ENCODE measurements at places on chromosomes 7 and 10.

GRCh38 chr7:133165001-133165400 is 83.1 kb upstream of the CHCHD3 start:
- no peak for DNase-seq

- no peak for DNase-seq
Observed at GRCh38 chr7:110139056-110139455, 951.9 kb upstream of the LRRN3 start.

DNA sequence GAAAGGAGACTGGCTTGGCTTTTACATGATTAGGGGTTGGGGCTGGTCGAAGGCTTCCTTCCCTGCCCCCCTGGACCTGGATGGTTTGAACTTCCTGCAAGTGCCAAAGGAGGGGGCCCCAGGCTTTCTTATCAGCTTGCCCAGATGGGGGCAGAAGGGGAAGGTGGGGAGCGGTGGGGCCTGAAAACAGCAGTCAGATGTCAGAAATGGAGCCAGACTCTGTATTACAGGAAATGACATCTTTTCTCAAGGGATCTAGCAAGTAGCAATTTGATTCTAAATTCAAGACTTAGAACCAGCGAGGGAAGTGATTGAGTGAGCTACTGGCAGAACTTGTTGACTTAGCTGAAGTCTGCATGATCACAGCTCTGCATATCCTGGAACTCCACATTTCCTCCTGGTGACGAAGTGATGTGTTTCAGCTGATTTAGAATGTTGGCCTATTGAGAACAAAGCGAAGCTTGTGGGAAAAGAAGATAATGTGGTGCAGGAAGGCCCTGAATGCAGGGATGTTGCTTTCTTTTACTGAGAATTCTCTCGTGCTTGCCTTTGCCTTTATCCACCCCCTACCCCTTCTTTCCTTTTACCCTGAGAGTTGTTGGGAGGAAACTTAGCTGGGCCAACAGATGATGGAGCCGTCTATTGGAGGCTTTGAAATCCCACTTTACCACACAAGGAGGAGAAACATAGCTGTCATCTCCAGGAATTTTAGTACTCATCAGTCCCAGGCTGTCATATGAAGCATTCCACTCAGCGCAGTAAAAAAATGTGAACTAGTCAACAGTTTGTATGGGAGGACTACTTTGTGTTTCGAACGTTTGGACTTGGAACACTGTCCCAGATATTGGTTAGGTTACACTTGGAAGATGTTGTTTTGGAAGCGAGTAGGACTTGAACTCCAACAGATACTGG is 43.2 kb downstream of the CCNY start:
- DNase-seq, result no peak

DNA sequence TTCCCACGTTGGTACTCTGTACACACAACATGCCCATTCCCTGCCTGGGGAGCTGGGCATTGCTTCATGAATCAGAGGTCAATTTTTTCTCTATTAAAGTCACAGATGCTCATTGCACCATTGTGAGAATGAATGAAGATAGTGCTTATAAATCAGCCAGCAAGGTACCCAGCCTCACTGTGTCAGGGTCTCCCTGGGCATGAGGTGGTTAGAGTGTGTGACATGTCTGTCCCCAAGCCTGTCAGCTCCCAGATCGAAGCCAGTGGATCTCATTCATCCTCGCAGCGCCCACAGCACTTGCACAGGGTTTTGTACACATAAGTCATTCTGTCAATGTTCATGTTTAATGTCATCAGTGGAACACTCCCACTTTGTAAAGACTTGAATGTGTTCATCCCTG is 126.8 kb downstream of the EGFR start:
- DNase-seq, result no peak

GRCh38 chr10:104254493-104255310 is at the start of gene GSTO1:
TSS of gene GSTO1 (plus strand) at chr10:104254892. CDS start at chr10:104254929, 37 bp downstream.
- DNase-seq, result no peak

- DNase-seq, result no peak
Observed at GRCh38 chr10:114824391-114824790, 2.8 kb downstream of the FHIP2A start.

GRCh38 chr10:119139464-119140067 is 25.9 kb downstream of the SFXN4 start:
- DNase-seq, result no peak

DNA sequence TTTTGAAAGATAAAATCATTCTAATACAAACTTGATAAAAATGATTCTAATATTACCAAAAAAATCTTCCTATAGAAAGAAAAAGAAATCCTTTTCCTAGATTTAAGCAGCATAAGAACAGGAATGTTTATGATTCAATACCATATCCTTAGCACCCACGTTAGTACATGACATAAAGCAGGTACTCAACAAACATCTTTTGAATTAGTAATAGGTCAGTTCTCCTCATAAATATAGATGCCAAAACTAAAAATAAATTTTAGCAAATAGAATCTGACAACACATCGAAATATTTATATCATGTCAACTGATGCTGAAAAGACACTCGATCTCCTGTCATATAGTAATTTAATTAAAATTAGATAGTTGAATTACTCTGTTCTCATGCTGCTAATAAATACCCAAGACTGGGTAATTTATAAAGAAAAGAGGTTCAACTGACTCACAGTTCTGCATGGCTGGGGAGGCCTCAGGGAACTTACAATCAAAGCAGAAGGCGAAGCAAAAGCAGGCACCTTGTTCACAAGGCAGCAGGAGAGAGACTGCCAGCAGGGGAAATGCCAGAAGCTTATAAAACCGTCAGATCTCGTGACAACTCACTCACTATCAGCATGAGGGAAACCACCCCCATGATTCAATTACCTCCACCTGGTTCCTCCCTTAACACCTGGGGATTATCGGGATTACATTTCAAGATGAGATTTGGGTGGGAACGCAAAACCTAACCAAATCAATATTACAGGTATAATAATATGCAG is 191.8 kb downstream of the HTR7 start:
- DNase-seq, result no peak

DNA sequence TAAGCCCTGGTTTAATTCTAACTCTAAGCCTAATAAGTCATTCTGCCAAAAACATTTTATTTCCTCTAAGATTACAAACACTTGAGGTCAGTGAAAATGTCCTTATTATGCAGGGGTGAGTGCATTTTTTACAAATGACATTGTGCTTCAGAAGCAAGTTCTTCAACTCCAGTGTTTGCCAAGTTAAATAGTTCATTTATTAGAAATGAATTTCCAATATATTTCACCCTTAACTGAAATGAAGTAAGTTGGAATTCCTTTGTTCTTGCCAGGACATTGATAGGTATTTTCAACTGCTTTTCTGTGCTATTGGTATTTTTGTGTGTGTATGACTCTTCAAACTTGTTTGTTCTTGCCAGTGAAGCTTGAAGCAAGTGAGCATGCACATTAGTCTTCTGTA is 89.5 kb upstream of the CCDC6 start:
- DNase-seq, result no peak

- no peak for DNase-seq
Observed at GRCh38 chr10:12656518-12657142, 307.3 kb downstream of the CAMK1D start.

- no peak for DNase-seq
Observed at GRCh38 chr10:104247513-104248146, 7.1 kb upstream of the GSTO1 start.

DNA sequence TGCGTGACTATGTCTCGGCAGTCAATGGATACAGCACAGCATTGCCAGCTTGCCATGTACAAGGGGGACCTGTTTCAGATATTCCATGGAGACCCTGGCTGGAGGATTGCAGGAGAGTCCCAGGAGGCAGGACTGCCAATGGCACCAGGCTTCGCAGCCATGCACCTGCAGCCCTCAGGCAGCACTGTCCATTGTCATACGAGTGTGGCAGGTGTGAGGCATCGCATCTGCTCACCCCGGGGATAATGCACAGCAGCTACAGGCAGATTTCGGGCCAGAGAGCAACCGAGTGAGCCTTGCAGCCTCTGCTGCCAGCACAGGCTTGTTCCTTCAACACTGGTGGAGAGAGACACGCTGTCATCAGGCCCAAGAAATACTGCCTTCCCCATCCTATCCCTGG is 415.1 kb downstream of the PAXIP1 start:
- peak; percentile 24 for DNase-seq

DNA sequence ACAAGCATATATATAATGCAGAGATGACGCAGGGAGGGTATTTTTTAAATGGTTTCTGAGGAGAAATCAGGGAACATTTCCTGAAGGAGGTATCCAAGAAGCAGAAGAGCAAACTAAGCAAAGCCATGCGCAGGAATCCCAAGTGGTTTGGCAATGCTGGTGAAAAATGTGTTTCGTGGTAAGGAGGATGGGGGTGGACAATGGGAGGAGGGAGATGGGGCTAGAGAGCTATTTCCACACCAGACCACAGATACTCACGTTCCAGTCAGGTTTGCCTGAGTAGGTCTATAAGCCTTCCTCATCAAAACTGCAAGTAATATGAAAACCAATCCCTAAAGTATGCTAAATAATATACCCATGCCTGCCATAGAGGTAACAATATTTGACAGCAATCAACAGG is 223.7 kb upstream of the MKLN1 start:
- DNase-seq, result no peak

DNA sequence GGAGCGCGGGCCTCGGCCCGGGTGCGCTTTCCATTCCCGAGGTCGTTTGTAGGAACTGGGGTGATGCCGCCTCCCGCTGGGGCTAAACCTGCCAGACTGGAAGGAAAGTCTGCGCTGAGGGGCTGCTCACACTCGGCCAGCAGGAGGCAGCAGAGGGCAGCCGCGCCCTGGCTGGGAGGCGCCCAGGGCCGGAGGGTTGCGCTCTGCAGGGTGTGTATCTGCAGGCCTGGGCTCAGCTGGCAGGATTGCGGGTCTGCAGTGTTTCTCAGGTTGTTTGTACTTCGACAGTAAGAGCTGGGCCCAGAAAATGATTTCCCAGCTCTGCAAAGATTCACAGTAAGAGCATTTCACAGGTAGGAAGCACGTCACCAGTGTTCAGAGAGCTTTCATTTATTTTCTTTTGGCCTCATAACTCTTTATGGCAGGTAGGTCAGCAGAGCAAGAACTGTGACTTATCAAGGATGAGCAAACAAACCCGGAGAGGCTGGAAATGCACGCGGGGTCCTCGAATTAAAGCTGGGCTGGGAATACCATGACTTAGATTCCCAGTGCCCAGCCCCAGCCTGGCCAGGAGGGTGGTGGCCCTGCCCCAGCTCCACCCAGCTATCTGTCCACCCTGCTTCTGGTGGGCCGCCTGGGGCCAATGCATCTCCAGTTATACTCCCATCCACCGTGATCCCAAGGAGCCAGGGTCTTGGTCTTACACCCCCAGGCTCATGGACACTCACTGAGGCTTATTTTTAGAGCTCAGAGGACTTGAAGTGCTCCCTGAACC is 15.2 kb upstream of the PPP2R2D start:
- DNase-seq, result no peak

- no peak for DNase-seq
Observed at GRCh38 chr7:149459540-149460452, 1.1 kb downstream of the ZNF777 start.

- peak; percentile 20 for DNase-seq
Observed at GRCh38 chr7:108109221-108109908, 20.8 kb downstream of the LAMB4 start.

DNA sequence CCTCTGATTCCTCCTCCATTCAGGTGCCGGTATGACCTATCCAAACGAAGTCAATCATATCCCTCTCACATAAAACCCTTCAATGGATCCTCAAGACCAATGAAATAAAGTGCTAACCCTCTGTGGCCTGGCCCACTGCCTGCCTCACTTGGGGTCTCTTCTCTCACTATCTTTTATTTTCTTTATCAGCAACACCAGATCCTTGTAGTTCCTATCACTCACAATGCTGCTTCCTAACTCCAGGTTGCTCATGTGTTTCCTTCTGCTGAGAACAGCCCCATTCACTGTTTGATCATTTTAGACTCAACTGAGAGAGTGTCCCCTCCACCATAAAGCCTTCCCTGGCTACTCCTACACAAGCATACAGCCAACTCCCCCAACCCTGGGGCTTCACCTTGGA is 180.6 kb downstream of the DOCK4 start:
- DNase-seq, result no peak

- DNase-seq, result no peak
Observed at GRCh38 chr10:63496561-63496960, 24.6 kb upstream of the REEP3 start.

DNA sequence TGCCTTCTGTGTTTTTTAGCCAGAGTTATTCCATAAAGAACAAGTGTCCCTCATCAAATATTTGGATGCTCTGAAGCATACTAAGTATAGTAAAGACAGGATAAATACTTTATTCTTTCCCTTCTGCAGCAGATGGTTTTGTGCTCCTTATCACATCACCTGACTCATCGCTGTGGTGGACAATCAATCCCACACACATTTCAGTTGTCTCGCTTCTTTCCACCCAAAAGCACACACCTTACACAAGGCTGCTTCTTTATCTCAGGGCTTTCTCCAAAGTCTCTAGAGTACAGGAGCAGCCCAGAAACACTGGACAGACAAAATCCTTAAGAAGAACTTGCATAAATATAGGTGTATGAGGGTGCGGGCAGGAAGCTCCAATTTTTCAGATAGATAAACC is 43.4 kb downstream of the IGF2BP3 start:
- DNase-seq, result no peak

DNA sequence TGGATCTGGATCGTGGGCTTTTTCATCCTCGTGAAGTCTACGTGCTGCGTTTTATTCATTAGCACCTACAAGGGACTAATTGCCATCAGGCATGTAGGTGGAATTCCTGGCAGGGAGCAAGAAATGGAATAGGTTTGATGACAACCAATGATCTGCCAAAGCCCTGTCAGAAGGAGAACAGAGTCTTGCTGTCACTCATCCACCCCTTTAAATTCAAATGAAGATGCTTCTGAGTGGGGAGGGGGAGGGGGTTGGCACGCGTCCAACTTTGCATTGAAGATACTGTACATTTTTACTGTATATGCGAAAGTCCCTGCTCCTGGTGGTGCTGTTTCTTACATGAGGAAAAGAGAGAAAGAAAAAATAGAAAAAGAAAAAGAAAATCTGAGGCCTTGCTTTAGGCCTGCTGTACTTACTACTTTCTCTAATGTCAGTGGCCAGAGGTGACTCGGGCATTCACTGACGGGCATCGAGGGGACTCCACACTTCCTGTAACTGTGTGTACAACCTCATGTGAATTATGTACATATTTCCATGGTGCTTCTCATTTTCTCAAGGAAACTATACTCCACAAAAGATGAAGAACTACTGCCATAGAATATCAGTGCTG is 569.1 kb downstream of the INHBA start:
- no peak for DNase-seq

DNA sequence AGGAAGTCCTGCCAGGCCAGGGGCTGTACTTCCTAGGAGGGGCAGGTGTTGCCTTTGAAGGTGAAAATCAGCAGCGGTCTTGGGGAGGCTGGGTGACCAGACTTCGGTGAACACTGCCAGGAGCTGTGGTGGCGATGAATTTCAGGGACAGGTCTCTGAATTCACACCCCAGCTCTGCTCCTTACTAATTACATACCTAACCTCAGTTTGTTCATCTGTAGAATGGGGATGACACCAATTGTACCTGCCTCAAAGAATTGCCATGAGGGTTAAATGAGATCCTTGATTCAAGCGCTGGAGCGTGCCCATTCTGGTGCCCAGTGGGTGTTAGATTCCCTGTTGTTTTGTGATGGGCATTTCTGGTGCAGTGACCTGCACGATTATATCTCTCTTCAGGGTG is 102.8 kb downstream of the TACC2 start:
- no peak for DNase-seq

All from COR-L47 (cell line).